NCI-H345 (cell line): ENCODE measurements at places on chromosomes 16 and 17.

GRCh38 chr17:47717261-47717697 lies 15.8 kb upstream of the TBX21 start:
- no peak for DNase-seq

DNA sequence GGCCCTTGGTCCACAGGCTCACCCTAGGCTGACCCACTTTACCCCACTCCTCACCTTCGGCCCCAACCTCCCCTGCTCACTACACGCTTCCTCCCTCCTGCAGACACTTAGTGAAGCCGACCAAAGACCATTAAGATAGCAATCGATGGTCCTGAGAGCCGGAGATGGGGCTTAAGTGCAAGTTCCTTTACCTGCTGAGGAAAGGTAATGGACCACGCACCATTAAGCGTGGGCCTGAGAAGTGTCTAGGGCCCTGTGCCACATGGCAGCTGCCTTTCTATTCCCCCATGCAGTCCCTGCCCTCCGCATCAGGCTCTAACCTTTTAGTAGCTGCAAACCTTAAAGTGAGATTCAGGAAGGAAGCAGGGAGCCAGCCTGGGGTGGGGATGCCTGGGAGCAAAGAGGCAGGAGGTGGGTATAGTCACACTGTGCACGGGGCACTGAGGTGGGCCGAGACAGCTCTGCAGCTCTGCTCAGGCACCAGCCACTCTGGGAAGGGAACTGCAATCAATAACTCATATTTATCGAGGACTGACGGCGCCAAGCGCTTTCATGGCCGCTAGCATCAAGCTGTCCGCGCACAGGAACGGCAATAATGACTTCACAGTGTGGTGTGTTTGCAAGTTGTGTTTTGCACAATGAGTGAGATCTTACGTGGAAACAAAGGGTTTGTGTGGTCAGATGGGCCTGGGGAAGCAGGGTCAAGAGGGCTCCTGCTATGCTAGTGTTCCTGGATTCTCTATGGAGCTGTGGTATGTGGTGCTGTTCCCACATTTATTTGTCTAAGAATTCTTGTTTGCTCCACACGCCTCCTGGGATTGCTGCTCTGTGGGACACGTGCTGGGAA lies 84.9 kb upstream of the CDC42EP4 start:
- peak; percentile 46 for DNase-seq

- DNase-seq: no peak
Measured at GRCh38 chr16:70399951-70400350, 38.9 kb downstream of the ST3GAL2 start.

DNA sequence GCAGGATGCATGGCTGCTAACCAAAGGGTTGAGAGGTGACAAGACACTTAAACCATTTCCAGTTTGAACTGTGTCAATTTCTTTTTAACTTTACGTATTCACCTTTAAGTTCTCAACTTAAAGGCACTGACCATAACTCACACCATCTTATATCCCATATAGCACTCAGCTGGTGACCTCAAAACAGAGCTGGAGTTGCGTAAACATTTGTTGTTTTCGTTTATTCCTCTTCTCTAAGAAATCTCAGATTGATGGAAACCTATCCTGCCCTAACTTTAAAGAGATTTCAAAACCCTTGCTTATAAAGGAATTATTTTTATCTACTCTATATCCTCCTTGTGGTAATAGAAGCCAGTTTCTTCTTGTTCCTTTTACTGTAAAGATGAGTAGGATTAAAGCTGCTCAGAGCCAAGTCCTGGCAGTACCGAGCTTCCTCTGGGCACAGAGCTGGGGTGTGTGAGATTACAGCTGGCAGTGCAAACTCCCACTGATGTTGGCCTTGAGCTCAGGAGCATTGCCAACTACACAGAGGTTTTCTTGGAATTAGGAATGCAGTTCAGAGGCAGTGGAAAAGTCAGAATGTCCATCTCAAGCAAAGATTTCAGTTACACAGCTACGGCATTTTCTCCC lies 1.3 kb downstream of the KCTD2 start:
- DNase-seq: no peak

DNA sequence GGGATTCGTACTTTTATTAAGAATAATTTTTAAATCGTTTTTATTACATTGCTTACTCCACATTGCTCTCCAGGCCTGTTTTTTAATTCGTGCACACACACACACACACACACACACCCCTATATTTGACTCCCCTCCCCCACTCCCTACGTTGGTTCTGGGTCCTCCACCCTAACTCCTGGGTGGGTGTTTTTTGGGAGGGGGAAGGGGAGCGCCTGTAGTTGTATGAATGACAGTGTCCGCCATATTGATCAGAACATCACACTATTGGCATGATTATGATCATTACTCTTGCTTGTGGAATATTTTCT lies 1.3 kb downstream of the GNAO1 start:
- no peak for DNase-seq

DNA sequence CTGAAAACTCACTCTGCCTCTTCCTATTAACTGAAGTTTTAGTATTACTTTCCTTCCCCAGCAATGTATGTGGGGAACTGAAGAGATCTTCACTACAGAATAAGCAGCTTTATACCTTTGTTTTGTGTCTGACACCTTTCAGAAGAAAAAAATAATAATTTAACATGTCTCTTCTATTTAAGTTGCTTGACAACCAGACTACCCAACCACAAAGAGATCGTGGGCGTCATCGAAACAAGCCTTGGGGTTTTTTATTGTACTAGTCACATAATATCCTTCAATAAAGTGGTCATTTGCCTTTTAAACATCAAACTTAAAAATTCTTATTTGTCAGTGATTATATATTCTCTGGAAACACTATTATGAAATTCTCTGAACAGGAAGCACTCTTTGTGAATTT lies 123.7 kb downstream of the CHD9NB start:
- DNase-seq: no peak

DNA sequence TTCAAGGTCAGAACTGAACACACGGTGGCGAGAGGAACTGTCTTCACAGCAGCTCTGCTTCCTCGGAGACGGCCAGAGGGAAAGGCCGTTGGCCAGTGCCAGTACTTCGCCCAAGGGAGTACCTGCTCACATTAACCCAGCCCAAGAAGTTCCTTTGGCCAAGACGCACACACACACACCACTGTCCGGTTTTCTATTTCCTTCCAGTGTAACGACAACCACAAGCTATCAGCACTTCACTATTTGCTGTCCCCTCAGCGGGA lies 744 bp upstream of the GGNBP2 start:
- DNase-seq: peak; percentile 28

DNA sequence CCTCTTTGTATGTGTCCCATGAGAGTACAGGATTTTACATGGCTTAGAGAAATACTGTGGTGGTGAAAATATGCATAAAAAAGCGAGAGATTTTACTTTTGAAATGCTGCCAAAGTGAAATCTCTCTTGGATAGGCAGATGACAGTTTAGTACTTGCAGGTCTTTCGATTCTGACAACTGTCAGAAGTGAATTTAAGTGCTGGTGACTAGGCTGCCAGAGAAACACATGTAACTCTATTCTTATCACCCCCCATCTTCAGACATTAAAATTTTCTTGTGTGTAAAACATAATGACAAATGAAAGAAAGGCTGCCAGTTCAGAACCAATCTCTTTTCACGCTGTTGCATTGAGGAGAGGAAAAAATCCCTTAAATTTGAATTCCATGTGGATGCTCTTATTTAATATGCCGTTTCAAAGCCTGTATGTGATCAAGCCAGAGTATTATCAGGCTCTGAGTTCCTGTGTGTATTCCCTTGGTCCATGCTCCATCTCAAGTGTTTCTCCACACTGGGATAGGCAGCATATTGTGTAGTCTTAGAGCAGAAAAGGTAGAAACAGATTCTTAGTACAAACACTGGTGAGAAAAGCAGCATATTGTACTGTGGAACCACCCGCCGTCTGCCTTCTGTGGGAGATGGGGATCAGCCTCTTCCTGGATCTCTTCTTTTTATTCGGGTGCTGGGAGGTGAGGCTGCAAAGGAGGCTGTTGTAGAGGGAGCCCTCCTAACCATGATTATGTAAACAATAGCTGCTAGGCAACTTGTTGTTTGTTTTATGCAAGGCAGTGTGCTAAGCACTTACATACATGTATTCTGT lies 291.3 kb downstream of the WWOX start:
- no peak for DNase-seq

DNA sequence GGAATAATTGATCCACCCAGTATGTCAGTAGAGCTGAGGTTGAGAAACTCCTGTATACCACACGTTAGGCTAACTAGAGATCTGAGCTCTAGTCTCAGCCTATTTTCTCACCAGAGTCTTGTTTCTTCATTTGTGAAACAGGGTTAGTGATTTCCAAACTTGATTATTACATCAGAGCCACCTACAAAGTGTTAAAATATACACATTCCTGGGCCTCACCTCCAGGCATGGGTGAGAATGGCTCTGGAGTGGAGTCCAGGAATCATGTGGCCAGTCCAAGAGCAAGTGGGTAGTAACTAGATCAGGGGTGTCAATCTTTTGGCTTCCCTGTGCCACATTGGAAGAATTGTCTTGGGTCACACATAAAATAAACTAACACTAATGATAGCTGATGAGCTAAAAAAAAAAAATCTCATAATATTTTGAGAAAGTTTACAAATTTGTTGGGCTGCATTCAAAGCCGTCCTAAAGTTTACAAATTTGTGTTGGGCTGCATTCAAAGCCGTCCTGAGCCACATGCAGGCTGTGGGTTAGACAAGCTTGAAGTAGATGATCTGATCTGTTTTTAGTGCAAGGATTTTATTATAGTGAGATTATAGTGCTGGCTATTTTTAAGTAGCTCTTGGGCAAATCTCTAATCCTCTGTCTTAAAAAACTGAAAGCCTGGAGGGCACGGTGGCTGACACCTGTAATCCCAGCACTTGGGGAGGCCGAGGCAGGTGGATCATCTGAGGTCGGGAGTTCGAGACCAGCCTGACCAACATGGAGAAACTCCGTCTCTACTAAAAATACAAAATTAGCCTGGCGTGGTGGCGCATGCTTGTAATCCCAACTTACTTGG lies 20.4 kb downstream of the PRCD start:
- no peak for DNase-seq

- DNase-seq: no peak
Measured at GRCh38 chr17:8647956-8648355, 17.4 kb upstream of the MYH10 start.

- peak; percentile 81 for DNase-seq
Measured at GRCh38 chr17:82399601-82400101, 18.5 kb upstream of the HEXD start.

GRCh38 chr16:77943801-77944200 lies 78.5 kb upstream of the CLEC3A start:
- DNase-seq: peak; percentile 95

DNA sequence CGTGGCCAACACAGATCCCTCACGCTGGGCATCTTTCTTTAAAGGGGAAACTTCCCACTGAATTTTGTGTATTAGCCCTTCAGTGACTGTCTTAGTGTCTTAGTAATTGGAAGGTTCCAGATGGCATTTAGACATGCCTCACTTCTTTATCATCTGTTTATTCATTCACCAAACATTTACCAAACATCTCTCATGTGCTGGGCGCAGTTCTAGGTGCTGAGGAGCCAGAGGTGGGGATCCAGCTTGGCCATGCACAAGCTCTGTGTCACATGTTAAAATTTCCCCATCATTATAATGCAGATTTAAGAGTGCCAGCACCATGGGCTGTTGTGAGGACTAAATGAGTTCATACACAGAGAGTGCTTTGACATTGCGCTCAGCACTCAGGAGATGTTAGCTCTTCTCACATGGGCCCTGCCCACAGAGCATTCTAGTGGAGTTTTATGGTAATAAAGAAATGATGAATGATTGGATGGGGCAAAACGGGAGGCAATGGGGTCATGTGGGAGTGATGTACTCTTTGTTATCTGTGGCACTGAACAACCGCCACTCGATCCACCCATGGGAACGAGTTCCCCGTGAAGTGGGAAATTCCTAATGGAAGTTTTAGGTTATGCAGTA lies 119.7 kb downstream of the SNX29 start:
- DNase-seq: no peak

GRCh38 chr17:72539981-72540897 lies 419.4 kb downstream of the SOX9 start:
- peak; percentile 73 for DNase-seq

DNA sequence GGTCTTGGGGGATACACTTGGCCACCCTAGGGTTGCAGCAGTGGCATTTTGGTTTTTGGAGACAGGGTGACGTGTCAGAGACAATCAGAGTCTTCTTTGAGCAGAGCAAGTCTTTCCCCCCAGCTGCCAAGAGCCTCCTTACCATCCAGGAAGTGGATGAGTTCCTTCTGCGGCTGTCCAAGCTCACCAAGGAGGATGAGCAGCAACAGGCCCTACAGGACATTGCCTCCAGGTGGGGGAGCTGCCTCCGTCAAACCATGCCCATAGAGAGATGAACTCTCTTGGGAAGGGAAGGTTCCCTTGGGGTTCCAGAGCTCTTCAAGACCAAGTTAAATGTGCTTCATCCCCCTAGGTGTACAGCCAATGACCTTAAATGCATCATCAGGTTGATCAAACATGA lies 11.3 kb downstream of the LIG3 start:
- DNase-seq: no peak

- no peak for DNase-seq
Measured at GRCh38 chr16:12900599-12901203, 697 bp upstream of the SHISA9 start.

DNA sequence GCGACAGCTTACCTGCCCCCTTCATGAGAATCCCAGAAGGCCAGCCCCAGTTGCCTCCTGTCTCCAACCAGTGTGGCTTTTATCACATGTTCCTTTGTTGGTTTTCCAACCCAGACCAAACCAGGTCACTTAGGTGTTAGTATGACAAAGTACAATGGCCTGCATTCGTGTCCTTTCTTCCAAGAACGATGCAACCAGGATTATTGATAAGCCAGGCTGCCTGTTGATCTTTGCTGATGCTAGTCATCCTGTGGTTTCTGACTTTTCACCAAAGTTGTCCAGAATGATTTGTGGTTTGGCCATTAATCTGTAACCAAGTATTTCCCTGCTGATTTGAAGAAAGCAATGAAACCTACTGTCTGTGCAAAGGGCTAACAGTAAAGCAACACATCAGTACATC lies 191.4 kb downstream of the CYLD start:
- no peak for DNase-seq

DNA sequence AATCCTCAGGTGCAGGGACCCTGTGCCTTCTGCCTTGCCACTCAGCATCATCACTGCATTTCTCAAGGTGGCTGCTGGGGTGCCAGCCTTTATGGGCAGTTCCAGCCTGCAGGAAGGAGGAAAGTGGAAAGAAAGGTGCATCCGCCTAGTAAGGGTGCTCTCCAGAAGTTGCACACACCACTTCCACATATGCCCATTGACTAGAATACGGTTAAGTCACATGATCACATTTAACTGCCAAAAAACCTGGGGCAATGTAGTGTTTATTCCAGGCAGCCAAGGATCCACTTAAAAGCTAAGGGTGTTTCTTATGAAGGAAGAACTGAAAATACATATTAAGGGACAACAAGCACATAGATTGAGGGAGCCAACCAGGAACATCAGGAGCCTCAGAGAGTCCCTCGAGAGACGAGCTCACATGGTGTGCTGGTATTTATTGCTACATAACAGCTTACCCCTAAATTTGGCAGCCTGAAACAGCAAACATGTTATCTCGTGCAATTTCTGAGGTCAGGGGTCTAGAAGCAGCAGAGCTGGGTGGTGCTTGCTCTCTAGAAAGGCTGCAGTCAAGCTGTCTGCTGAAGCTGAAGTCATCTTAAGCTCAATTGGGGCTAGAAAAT lies 52.0 kb upstream of the MMP2 start:
- no peak for DNase-seq
